ENCODE measurements at places on chromosomes 5 and 9.

DNA sequence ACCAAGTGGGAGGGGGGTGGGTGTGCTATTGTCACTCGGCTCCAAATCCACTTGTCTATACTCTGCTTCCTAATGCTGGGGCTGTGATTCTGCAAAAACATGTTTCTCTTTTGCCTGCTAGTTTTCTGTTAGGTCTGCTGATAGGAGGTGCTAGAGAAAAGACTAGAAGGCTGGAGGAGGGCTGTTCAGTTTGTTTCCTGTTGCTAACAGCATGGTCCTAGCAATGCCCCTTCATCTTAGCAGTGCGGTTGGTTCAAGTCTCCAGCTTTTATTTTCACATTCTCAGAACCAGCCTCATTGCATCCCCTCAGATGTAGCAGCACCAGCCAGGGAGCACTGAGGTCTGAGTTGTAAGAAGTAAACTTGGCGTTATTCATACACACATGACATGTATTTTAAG lies 310.2 kb downstream of the YTHDC2 start:
- no peak for DNase-seq

DNA sequence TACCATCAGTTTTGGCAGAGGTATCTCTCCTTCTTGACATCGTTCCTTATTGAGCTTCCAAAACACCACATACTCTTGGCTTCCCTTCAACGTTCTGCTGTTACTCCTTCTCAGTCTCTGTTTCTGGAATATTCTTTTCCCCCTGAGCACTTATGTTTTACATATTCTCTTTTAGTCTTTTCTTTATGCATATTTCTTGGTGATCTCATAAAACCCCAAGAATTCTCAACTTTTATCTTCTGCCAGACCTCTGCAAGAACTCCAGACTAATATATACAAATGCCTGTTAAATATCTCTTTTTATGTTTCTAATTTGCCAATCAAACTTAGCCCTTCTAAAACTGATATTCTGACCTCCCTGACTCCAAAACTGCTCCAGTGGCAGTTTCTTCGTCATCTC lies 453.4 kb upstream of the CTNND2 start:
- no peak for DNase-seq

DNA sequence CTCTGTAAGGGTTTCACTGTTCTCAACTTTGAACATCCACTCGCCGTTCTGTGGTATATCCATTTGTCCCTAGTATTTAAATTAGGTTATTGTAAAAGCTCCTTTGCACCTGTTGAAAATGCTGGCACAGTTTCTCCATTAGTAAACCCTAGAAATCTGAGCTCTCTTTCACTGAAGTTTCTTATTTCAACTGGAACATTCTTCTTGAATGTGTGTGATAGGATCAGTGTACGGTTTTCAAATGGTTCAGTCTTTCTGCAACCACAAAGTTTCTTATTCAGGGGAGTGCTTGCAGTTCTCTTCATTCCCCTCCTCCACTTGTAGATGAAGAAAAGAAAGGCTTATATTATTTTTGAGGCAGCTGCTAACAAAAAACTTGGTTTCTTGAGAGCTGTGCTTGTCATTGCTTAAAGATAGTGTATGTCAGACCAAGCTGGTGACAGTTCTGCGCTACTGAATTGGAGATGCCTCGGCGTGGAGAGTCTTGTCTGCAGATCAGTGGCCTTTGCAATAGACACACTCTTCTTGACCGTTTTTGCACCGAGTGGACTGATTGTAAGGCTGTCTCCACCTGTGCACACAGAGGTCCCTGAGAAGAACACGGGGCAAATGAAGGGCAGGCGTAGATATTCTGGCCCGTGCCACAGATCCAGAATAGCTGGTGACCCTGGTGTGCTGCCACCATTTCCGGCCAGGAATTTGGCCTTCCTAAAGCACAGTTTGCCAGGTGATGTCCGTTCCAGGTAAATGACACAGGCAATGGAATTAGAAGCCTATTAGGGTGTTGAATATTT lies 102.2 kb downstream of the TRIO start:
- DNase-seq = no peak

GRCh38 chr5:160456480-160457177 lies 35.0 kb downstream of the PTTG1 start:
- no peak for DNase-seq

GRCh38 chr5:147391781-147392180 lies 118.1 kb downstream of the DPYSL3 start:
- no peak for DNase-seq

GRCh38 chr9:109584205-109584604 lies 86.1 kb upstream of the PTPN3 start:
- DNase-seq = no peak

DNA sequence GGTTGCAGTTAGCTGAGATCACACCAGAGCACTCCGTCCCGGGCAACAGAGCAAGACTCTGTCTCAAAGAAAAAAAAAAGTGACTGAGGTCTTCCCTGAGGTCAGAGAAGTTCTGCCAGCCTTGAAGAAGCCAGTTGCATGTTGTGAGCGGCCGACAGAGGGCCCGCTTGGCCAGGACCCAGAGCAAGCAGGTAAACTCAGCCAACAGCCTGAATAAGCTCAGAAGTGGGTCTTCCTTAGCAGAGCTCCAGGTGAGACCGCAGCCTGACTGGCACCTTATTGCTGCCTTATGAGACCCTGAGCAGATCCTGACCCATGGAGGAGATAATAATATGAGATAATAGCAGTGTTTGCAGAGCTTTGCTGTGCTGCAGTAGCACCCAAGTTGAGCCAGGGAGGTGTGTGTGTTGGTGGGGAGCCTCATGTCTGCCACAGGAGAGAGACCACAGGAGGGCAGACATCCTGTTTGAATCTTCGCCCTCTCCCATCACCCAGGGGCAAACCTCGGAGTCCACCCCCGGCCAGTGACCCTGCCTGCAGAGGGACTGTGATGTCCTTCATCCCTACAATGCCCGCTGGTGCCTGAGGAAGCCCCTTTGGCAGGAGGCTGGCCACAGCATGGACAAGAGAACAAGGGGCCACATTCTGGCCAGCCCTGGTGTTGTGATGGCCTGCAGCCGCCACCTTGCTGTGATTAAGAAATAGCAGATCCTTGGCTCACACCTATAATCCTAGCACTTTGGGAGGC lies 10.8 kb upstream of the BARX1 start:
- no peak for DNase-seq

DNA sequence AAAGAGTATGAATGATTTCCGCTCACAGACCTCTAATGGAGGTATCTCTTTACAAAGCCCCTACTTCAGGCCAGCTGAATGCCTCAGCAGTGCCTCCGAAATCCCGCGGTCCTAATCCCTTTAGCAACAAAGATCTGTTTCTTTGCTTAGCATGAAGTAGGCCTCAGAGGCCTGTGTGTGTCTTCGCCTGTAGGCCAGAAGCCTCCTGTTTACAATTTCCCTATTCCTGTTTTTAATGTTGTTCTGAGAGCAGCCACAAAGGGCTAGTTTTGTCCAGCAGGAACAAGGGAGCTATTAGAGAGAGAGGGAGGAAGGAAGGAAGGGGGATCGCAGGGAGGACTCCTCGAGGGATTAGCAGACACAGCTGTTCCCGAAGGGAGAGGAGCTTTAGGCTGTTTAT lies 166.4 kb upstream of the SPRY4 start:
- DNase-seq = no peak

GRCh38 chr5:88691230-88691582 lies 191.8 kb downstream of the MEF2C start:
- DNase-seq = no peak

GRCh38 chr9:68912561-68912960 lies 101.4 kb downstream of the PRKACG start:
- DNase-seq = no peak

DNA sequence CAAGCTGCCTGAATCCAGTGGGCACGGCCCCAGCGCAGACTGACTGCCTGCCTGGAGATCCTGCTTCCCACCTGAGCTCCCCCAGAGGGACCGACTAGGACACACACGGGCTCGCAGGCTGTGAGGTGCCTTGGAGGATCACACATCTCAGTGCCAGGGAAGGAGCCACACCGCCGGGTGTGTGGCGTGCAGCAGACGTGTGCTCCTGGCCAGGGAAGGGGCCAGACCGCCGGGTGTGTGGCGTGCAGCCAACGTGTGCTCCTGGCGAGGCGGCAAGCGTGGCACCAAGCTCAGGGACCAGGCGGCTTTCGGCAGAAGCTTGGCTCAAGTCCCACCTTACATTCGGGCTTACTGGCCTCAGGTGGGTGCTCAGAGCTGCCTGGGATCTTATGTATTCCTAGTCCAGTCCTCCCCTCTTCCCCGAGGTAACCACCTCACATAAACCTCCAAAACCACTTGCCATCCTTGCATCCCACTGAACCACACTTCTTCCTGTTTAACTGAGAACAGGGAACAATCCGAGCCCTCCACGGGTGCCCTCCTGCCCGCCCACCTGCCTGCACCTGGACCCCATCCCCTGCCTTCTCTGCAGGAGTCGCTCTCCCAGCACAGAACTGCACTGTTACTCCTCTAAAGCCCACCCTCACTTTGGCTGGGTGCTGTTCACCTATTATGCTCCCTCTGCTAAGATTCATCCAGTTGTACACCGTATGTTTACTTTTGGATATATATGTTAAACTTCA lies 22.4 kb upstream of the MRNIP start:
- no peak for DNase-seq
